ENCODE measurements at places on chromosomes 2 and 18.

DNA sequence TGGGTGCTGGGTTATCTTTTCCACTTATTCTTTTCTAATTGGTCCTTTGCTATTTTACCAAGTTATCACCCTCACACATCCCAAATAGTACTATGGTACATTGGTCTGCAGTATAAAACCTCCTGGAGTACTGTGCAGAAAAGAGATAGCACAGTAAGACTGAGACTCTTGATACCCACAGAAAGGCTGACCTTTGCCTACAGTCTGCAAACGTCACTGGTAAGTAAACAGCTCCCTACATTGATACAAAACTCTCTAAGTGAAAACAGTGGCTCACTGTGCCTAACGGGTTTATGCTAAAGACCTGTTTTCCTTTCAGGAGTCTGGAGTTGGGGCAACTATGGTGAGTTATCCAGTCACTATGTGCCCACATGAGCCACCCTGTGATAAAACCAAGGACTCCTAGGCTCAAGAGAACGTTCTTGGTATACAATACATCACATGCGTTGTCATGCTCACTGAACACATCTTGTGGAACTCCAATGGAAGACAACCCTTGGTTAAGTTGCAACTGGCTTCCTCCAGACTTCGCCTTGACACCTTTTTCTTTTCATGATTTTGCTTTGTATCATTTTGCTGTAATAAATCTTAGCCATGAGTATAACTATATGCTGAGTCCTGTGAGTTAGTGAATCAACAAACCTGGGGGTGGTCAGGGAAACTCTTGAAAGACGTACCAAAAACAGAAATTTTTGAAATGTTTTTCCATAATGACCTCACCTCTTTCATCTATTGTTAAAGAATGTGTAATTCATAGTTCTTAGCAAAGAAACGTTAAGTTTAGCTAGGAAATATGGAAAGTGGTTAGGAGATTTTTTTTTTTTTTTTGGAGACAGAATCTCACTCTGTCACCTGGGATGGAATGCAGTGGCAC lies 104.9 kb downstream of the C2orf74 start:
- H3K27me3 ChIP-seq: no peaks in the 10 kb centered on the region
- no peak for DNase-seq
- H3K36me3 ChIP-seq: peaks cover 60% of the 10 kb centered on the region
- H3K4me1 ChIP-seq: no peaks in the 10 kb centered on the region
- no peak overlapping the region for H3K27ac ChIP-seq

- peaks cover 3% of the 10 kb centered on the region for H3K4me1 ChIP-seq
- H3K27ac ChIP-seq: no peak overlapping the region
- H3K4me3 ChIP-seq: no peak overlapping the region
- no peak for DNase-seq
- H3K27me3 ChIP-seq: peaks cover 15% of the 10 kb centered on the region
Observed at GRCh38 chr2:102262216-102263129, 48.9 kb upstream of the IL1RL1 start.

- no peaks in the 10 kb centered on the region for H3K36me3 ChIP-seq
- peaks cover 19% of the 10 kb centered on the region for H3K27me3 ChIP-seq
- H3K27ac ChIP-seq: no peak overlapping the region
Observed at GRCh38 chr2:129050101-129050500, 731.4 kb upstream of the HS6ST1 start.

DNA sequence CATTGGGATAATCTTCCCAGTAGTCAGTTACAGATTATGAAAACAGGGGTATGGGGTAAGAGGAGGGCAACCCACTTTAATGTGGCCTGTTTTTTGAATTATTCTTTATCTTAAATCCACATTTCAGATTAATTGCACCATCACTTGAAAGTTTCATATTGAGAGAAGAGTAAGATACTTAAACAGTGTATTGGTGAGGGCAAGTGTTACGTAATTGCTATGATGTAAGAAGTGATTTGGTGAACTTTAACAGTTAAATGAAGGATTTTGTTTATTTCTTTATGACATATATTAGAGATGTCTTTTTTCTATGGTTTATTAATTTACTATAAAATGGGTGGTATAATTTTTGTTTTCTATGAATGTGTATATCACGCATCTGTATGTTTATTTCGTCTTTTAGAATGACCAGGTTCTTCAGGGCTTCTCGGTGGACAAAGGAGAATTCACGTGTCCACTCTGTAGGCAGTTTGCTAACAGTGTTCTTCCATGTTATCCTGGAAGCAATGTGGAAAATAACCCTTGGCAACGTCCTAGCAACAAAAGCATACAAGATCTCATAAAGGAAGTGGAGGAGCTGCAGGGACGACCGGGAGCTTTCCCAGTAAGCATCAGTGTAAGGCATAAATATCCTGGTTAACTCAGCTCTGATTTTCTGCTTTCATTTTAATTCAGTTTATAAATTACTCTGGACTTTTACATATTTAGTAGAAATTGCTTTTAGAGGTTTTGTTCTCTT lies 171.2 kb upstream of the MYO3B start:
- no peak overlapping the region for H3K4me3 ChIP-seq
- H3K27me3 ChIP-seq: no peaks in the 10 kb centered on the region
- DNase-seq: no peak
- H3K4me1 ChIP-seq: peaks cover 13% of the 10 kb centered on the region

- no peaks in the 10 kb centered on the region for H3K36me3 ChIP-seq
- no peak overlapping the region for H3K27ac ChIP-seq
- DNase-seq: no peak
- no peaks in the 10 kb centered on the region for H3K27me3 ChIP-seq
- no peaks in the 10 kb centered on the region for H3K4me1 ChIP-seq
Observed at GRCh38 chr2:149826471-149827125, 239.0 kb upstream of the MMADHC start.

All from left ventricle myocardium inferior (tissue), 1 donor.